ENCODE measurements at places on chromosomes 12 and 14. TPM values are rescaled to one million over a fixed set of nuclear protein-coding genes. Genes with fewer than 3 reads are reported as not detected.

SERPINA1 gene
- 103 TPM for polyA plus RNA-seq

DNA sequence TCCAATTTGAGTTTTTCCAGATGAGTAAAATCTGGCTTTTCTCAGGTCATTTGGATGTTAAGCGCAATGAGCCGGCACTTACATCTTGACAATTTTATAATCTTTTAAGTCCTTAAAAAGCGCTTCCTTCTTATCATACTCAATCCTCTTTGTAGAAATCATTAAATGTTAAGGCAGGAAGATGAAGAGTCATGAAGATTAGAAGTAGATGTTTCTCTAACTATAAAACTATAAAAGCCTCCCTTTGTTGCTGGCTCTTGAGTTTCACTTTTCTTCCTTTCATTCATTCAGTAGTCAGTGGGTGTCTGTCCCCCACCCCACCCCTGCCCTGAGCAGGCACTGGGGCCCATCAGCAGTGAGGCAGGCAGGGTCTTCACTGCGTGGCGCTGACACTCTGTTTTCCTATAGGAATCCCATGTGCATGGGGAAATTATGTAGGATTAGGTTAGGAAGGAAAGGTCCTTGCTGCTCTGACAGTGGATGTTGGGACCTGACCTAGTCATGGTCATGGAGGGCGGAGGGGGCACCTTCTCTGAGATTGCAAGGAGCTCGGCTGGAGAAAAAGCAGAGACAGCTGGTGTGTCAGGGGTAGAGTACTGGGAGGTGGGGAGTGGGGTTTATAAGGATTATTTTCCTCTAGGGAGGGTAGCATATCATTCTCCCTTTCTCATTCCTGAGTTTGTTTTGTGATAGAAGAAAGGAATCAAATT lies 65.8 kb downstream of the CCDC92 start:
- no peak for DNase-seq

SLC17A8 gene
- polyA plus RNA-seq, result 0.90 TPM

DNA sequence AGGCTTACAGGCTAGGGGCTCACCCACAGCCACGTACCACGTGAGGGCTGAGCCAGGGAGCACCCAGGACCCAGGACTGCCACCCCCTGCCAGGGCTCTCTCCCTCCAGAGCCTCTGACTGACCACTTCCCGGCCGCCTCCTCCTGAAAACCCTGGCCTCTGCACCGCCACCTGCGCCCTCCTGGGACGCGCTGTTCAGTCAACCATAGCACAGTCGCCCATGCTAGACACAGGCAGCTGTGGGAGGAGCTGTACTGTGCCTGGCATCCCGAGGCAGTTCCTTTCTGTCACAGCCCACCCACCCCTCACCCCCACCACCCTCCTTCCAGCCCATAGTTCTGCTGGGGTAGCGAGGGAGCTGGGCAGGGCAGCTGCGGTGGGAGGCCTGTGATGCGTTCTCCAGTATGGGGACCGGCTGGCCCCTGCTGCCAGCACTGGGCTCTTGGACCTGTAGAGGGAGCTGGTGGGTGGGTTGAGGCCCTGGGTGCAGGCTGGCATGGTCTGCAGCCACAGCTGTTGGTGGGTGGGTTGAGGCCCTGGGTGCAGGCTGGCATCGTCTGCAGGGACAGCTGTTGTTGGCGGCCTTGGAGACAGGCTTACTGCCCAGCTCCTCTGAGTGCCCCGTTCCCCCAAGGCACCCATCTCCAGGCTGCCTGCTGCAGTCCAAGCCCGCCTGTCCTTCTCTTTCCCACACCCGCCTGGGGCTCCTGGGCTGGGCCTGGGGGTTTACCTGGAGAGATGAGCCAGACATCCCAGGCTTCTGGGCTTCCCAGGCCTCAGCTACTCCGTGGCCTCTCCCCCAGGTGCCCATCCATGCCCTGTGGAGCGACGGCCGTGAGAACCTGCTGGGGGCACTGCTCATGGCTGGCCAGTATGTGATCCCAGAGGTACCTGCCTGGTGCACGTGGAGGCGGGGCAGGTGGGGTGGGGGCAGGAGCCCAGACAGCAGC lies 11.5 kb downstream of the ASPG start:
- no peak for DNase-seq
